ENCODE measurements at places on chromosomes 12 and 14.

GRCh38 chr14:82537831-82538230 is 1004.2 kb upstream of the SEL1L start:
- no peaks in the 10 kb centered on the region for H3K27me3 ChIP-seq

- H3K27ac ChIP-seq = no peak overlapping the region
- peaks cover 21% of the 10 kb centered on the region for H3K27me3 ChIP-seq
- H3K4me1 ChIP-seq = peaks cover 7% of the 10 kb centered on the region
Observed at GRCh38 chr12:104152685-104153241, 14.8 kb upstream of the NFYB start.

GRCh38 chr12:3552726-3553045 is 61.7 kb downstream of the PRMT8 start:
- DNase-seq = no peak
- H3K27me3 ChIP-seq = peaks cover 20% of the 10 kb centered on the region
- H3K36me3 ChIP-seq = no peaks in the 10 kb centered on the region
- H3K27ac ChIP-seq = no peak overlapping the region
- H3K4me3 ChIP-seq = no peak overlapping the region

DNA sequence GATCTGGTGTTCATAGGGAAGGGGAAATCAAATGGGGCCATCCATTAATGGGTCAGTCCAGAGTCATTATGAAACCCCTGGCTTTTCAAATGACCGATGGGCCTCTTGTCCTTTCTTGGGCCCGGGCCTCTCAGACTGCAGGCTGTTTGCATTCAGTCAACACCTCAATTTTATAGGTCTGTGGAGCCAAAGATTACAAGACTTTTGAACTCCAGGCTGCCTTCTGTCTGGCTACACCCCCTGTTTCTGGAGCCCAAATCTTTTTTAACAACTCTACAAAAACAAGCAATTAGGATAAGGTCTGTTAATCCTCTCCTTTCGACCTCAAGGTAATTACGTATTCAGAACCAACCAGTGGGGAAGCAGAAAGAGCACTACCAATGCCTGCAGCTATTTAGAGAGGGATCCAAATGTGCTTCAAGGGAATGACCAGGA is 35.6 kb downstream of the DUSP6 start:
- no peak for DNase-seq
- H3K4me1 ChIP-seq = peaks cover 5% of the 10 kb centered on the region
- H3K27ac ChIP-seq = no peak overlapping the region
- H3K27me3 ChIP-seq = peaks cover 2% of the 10 kb centered on the region

GRCh38 chr12:104248444-104248843 is 32.9 kb downstream of the TXNRD1 start:
- no peak overlapping the region for H3K4me3 ChIP-seq
- DNase-seq = no peak
- peaks cover 2% of the 10 kb centered on the region for H3K27me3 ChIP-seq
- H3K36me3 ChIP-seq = no peaks in the 10 kb centered on the region
- no peaks in the 10 kb centered on the region for H3K4me1 ChIP-seq
- H3K27ac ChIP-seq = no peak overlapping the region
